ENCODE measurements at places on chromosomes 3 and 15. TPM values are rescaled to one million over a fixed set of nuclear protein-coding genes. Genes with fewer than 3 reads are reported as not detected.

DNA sequence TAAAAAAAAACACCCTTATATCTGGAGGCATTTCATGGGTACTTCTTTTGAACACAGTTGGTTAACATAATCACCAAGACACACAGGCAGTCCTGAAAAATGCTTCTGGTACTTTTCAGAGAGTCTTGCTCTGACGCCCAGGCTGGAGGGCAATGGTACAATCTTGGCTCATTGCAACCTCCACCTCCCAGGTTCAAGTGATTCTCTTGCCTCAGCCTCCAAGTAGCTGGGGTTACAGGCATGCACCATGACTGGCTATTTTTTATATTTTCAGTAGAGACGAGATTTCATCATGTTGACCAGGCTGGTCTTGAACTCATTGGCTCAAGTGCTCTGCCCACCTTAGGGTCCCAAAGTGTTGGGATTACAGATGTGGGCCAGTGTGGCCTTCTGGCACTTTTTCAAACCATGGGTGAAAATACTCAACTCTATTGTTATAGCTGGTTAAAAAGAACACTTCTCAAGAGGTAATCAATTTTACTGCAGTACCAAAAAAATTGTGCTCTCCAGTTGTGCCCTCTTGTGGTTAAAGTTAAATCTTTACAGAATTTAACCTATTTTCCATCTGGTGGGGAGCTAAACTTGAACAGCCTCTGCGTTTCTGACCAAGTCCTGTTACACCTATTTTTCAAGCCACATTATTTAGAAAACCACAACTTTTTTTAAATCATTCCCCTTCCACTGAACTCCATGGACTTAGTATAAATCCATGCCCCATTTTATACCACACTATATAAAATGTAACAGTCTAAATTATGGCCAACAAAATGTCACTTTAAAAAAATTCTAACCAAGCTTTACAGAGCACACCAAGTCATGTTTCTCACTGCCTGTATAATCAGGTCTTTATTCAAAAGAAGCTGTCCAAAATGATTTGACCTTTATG lies 1.2 kb upstream of the SNAPC5 start:
- DNase-seq = no peak

- no peak for DNase-seq
These were observed 2.7 kb upstream of the ISL2 start for GRCh38 chr15:76333720-76334437.

Gene GHSR
- not detected for total RNA-seq

Gene RFC4
- total RNA-seq = 65.3 TPM

Gene PPP1R14D
- total RNA-seq = not detected

DNA sequence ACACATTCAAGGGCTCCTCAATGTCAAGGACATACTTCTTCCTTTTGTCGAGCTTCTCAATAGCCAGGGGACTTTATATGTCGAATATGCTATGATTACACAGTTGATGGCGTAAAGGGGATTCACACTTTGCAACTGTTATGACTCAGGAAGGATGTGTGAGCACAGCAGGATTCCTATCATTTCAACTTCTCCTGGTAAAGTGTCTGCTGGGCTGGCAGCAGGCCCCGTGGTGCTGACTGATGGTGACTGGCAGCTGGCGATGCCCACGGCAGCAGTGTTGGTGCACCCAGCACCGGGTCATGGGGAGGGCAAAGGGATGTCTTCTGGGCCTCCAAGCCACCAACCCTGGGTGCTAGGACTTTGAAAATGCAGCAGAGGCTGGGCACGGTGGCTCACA lies 44.8 kb upstream of the GNB5 start:
- peak; percentile 76 for DNase-seq

Gene FGD5
- total RNA-seq = 0.40 TPM

- no peak for DNase-seq
These were observed 16.9 kb upstream of the P2RY13 start for GRCh38 chr3:151346292-151346691.

DNA sequence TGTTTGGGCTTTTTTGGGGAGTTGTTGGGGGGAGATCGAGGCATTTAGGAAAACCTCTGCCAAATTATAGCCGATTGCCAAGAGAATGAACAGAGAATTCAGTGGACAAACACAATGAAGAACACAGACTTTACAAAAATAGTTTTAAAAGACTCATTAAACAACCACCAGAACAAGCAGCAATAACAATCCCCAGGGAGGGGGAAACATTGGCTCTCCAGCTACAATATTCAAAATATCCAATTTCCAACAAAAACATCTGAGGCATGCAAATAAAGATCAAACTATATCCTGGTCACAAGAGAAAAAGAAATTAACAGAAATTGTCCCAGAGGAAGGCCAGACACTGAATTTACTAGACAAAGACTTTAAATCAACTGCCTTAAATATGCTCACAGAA lies 24.5 kb upstream of the ANKRD28 start:
- DNase-seq = no peak

DNA sequence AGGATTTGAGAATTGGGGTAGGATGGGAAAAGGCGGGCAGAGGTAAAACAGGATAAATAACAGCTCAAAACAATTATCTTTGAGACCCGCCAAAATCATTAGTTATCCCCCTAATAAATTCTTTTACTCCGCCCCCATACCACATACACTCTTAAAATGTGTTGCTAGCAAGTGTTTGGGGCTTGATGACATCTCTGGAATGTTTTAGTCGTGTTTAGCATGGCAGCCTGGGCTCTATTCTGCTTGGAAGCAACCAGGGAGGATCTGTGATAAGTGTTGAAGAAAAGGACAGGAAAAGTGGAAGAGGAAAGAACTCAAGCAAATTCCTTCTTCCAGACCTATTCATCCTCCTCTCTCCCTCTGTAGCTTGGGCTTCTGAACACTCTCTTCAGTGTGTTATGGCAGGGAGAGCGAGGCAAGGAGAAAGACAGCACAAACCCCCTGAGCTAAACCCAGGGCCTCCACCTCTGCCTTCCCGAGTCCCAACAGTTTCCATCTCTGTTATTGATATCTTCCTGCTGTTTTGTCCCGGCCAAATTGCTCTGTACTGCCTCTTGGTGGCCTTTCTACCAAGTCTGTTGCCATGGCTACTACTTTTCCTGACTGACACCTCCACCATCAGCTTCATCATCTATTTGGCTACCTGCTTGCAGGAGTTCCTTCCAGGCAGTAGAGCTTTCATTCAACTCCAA lies 135.8 kb downstream of the RPL22L1 start:
- no peak for DNase-seq

Gene ISL2
- total RNA-seq = 3.6 TPM

- DNase-seq = no peak
These were observed 315.1 kb downstream of the STXBP5L start for GRCh38 chr3:121223116-121223515.

DNA sequence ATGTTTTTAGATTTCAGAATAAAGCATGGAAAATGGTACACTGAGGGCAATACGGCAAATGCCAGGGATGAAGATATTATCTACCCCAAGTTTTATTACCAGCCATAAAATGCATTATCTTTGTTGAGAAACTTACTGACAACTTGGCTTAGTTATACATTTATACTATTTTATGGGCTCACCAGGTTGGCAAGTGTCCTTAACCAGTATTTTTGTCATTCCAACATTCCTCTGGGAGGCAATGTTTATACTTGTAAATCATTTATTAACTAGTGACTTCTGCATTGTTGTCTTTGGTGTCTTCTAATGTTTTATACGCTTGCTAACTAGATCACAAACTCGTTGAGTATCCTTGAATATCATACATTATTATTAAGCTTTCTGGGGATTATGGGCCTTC lies 18.0 kb upstream of the ADGRG7 start:
- DNase-seq = no peak

Gene PLSCR5
- total RNA-seq = not detected

Measured in MG63 (cell line).